G401 (cell line): ENCODE measurements at places on chromosomes 4 and X. TPM values are rescaled to one million over a fixed set of nuclear protein-coding genes. Genes with fewer than 3 reads are reported as not detected.
A peak's percentile ranks its signal among the peaks of the same experiment; 100 is the strongest.

GRCh38 chr4:35315419-35315818 is 928.9 kb downstream of the ARAP2 start:
- no peak for DNase-seq

The FANCB gene
- 5.5 and 5.6 TPM in 2 replicates for total RNA-seq

The CXorf65 gene
- not detected in 2 replicates for total RNA-seq

- DNase-seq, result no peak
Measured at GRCh38 chr4:38177641-38178391, 217.6 kb downstream of the PTTG2 start.

DNA sequence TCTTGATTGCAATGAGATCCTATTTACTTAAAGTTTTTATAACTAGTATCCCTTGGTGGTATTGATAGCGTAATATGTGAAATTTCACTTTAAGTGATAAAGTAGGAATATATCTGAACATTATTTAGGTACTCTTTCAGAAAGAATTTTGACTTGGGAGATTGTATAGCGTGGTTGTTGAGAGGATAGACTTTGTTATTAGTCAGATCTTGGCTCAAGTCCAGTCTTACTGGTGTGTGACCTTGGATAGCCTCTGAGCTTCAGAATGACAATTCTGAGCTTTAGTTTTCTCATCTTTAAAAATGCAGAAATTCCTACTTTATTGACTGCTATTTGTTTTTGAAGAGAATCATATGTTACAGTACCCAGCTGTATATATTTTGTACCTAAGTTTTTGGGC is 32.6 kb downstream of the DCK start:
- peak; percentile 51 for DNase-seq

GRCh38 chr4:26104056-26104685 is 190.2 kb downstream of the SMIM20 start:
- DNase-seq, result no peak
